Stimulated activated CD4-positive, alpha-beta T cell treated with anti-CD3 and anti-CD28 coated beads, Interleukin-15, amount 100 ng/mL, for 1 hour (primary cell): ENCODE measurements at places on chromosomes 11 and 22.

DNA sequence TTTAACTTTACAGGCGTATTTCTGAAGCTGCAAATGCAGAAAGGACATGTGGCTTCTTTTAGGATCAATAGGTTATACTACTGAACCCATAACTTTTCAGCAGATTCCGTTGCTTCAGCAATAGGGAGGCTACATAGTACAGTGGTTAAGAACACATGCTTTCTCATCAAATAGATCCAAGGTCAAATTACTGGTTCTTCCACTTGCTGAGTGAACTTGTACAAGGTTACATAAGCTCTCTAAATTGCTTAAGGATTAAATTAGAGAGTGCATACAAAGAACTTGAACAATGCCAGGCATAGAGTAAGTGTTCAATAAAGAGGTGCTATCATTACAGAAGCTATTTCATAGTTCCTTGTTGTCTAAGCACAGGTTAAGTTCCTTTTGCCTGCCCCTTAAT lies 129.6 kb downstream of the BARX2 start:
- DNase-seq: no peak

- no peak for DNase-seq
Observed at GRCh38 chr11:71333473-71333872, 81.1 kb upstream of the SHANK2 start.

- DNase-seq: no peak
Observed at GRCh38 chr22:46082633-46083032, 67.7 kb upstream of the PPARA start.

GRCh38 chr11:9231848-9232177 lies 33.3 kb downstream of the DENND5A start:
- no peak for DNase-seq

- no peak for DNase-seq
Observed at GRCh38 chr11:21710809-21711208, 482.1 kb upstream of the ANO5 start.

DNA sequence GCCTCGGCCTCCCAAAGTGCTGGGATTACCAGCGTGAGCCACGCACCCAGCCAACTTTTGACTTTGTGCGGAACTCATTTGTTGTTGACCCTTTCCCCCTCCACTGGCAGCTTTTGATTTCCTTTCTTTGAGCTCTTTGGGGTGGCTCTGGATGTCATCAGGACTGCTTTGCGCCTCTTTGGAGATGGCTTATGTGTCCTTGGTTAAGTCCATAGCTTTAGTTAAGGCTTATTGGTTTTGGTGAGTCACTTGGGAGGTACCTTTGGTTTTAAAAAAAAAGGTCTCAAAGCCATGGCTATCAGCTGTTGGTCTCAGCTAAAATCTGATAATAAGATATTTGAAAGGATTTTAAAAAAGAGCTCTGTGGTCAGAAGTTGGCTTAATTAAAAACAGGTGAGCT lies 5.1 kb upstream of the ARSA start:
- DNase-seq: no peak

- no peak for DNase-seq
Observed at GRCh38 chr11:131637469-131638175, 267.2 kb downstream of the NTM start.

GRCh38 chr11:80388130-80388529 lies 947.3 kb upstream of the TENM4 start:
- DNase-seq: no peak

DNA sequence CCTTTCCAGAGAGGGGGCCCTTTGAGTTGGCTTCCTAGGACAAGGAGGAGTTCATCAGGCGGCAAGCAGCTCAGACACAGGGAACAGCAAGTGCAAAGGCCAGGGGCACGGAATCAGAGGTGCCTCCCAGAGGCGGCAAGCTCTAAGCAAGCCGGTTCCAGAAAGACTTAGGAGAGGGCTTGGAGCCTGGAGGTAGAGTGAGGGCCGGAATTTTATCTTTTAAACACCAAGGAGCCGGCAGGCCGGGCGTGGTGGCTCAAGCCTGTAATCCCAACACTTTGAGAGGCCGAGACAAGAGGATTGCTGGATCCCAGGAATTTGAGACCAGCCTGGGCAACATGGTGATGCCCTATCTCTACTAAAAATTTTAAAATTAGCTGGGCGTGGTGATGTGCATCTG lies 26.6 kb downstream of the FADD start:
- no peak for DNase-seq

- no peak for DNase-seq
Observed at GRCh38 chr11:10911907-10912306, 54.1 kb upstream of the ZBED5 start.

DNA sequence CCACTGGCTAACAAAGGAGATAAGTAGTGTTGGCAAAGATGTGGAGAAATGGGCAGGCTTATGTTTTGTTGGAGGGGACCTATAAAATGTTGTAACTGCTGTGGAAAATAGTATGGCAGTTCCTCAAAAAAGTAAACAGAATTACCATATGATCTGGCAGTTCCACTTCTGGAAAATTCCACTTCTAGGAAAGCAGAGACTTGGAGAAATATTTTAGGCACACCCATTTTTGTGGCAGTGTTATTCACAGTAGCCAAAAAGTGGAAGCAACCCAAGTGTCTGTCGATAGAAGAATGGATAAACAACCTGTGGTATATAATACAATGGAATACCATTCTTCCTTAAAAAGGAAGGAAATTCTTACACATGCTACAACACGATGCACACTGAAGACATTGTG lies 57.0 kb upstream of the ADORA2A start:
- DNase-seq: no peak

GRCh38 chr11:132862137-132862536 lies 670.2 kb downstream of the OPCML start:
- no peak for DNase-seq

- no peak for DNase-seq
Observed at GRCh38 chr11:126132319-126132718, 69.7 kb upstream of the CDON start.

GRCh38 chr11:46778416-46778815 lies 59.4 kb downstream of the F2 start:
- no peak for DNase-seq

GRCh38 chr11:120136356-120136755 lies 1.6 kb downstream of the TRIM29 start:
- DNase-seq: no peak

- no peak for DNase-seq
Observed at GRCh38 chr11:131845255-131845654, 474.8 kb downstream of the NTM start.

DNA sequence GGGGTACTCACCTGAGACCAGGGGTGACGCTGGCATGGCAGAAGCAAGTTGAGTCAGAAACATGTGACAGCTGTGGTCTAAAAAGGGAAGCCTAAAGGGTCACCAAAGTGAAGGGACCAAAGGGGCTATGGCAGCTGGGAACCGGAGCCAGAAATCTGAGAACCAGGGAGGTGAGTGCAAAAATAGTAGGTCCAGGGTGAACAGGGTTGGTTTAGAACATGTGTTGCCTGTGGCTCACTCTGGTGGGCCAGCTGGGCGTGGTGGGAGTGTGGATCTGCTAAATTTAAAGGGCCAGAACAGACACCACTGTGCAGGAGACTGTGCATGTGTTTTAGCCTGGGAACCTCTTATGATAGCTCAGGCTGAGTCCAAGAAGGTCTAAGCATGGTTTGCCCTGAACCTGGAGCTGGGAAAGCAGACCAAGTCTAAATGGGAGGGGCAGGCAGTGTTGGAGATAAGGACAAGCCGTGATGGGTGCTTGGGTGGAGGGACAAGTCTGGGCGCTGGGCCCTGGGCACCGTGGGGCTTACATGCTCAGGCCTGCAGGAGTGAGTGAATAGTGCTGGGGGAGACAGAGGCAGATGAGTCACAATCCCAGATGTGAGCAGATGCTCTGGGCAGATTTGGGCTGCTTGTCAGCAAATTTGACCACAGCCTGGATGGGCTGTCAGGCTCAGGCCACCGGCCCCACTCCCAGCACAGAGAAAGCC lies 41.4 kb upstream of the ZBED5 start:
- no peak for DNase-seq

DNA sequence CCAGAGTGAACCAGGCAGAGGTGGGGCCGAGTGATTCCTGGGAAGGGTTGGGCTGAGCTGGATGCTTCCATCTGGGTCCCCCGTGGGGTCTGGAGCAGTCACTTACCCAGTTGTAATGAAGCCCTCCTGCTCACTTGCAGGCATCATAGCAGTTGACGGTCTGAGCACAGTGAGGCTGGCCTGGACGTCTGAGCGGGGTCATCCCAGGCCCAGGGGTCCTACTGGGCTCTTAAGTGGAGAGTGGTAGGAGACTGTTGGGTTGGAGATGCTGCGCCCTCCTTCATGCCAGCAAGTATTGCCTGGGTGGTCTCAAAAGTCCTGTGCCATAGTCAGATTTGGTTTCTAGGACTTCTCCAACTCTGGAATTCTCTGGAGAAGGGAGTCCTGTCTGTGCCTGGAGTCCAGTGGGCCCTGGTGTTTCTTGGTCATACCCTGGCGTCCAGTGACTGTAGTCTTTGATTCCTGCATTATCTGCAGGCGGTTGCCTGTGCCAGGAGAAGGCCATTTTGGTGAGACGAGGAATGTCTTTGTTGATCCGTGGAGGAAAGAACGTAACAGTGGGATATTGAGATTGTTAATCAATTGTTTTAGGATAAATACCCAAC lies 82.3 kb downstream of the TBC1D22A start:
- no peak for DNase-seq

- DNase-seq: no peak
Observed at GRCh38 chr11:12757416-12757815, 83.2 kb downstream of the TEAD1 start.

- no peak for DNase-seq
Observed at GRCh38 chr11:45935349-45936064, 13.1 kb downstream of the LARGE2 start.

- DNase-seq: no peak
Observed at GRCh38 chr11:78289552-78290292, 101.0 kb downstream of the USP35 start.

- no peak for DNase-seq
Observed at GRCh38 chr11:103709371-103709770, 327.1 kb upstream of the DDI1 start.

DNA sequence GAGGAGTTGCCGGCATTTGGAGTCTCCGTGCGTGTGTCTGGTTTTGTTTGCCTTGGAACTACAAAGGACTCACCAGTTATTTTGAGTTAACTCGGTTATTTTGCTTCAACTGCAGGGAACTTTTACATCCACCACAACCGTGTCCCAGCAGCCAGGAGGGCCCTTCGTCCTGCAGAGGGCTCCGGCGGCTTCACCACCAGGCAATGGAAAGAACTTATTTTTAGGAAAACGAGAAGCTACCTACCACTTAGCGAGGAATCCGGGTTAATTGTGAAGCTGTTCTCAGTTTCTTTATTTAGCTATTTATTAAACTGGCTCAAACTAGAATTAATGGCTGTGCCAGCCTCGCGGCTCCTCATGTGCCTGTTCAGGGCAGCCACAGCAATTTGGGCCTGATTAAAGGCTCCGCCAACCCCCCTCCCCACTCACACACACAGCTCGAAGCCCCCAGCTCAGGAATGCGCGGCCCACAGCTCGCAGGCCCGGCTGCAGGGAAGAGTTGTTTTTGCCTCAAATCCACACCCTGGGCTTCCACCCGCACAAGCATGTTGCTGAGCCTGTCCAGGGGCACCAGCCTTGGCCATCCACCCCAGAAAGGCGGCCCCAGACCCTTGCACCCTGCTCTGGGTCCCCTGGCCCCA lies 55.9 kb upstream of the FGF3 start:
- DNase-seq: no peak

- peak; percentile 60 for DNase-seq
Observed at GRCh38 chr11:118572061-118572980, at the start of gene ARCN1. Gene ARCN1, plus strand, starts transcription at chr11:118572409. Its CDS starts 139 bp downstream, at chr11:118572548.

DNA sequence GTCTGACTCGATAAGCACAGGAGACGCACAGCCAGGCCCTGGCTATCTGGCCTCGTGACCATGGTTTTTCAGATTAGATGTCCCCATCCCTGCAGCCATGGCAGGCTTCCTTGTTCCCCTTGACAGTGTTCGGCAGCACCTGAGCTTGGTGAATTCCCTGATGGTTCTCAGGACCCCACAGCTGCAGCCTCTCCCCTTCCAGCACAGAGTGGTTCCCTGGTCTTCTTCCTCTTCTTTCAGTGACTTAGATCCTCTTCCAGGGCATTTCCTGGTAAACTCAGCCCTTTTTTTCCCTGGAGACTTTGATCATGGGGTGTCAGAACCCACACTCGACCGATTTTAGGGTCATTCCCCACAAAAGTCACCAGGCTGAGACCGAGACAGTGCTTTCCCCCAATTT lies 14.5 kb downstream of the GLB1L3 start:
- no peak for DNase-seq

DNA sequence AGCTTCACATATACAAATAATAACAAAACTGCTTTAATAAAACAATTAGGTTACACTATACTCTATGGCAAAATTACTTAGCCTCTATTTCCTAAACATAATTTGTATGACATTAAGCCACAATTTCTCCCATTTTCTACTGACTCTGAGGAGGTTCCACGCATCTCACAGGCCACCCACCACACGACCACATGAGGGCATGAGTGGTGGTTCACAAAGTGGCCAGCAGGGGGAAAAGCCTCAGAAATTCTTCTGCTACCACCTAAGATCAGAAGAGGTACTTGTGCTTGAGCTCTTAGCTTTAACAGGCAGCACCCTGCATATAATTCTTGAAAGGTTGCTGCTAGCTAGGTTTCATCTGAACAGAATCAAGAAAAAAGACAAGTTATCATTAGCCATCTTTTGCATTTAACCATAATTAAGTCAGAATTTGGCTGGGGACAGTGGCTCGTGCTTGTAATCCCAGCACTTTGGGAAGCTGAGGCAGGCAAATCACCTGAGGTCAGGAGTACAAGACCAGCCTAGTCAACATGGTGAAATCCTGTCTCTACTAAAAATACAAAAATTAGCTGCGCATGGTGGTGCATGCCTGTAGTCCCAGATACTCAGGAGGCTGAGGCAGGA lies 7.7 kb downstream of the LPXN start:
- DNase-seq: peak; percentile 49

GRCh38 chr11:64542172-64543125 lies 48.6 kb upstream of the SLC22A12 start:
- no peak for DNase-seq

GRCh38 chr11:64553554-64554201 lies 37.3 kb upstream of the SLC22A12 start:
- DNase-seq: no peak

DNA sequence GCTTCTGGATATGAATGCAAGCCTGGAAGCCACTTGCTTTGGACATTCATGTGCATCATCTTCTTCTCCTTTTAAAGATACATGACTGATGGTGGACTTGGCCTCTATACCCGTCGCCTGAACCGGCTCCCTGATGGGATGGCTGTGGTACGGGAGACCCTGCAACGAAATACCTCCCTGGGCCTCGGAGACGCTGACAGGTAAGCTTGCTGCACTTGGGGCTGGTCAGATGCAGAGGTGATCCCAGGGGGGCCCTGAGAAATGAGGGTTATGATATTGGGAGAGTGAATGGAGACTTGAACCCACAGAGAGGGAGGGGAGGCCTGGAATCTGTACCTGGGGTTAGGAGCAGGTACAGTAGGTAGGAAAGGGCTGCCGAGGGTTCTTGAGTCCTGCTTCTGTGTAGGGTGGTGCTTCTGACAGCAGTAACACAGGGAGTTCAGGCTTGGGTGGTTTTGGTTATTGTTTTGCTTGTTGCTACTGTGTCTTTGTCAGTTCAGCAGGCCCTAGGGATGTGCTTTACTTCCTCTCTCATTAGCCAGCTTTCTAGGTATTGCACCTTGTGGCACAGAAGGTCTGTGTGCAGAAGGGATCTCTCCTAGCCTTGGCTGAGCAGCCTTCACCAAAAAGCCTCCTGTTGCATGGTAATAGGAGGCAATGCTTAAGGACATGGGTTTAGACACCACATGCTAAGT lies 176.1 kb downstream of the DBX1 start:
- DNase-seq: no peak
